Fibroblast of skin of abdomen (primary cell): ENCODE measurements at places on chromosomes 12 and 14.

GRCh38 chr14:104515811-104516780 is 63.5 kb upstream of the C14orf180 start:
- DNase-seq = no peak

DNA sequence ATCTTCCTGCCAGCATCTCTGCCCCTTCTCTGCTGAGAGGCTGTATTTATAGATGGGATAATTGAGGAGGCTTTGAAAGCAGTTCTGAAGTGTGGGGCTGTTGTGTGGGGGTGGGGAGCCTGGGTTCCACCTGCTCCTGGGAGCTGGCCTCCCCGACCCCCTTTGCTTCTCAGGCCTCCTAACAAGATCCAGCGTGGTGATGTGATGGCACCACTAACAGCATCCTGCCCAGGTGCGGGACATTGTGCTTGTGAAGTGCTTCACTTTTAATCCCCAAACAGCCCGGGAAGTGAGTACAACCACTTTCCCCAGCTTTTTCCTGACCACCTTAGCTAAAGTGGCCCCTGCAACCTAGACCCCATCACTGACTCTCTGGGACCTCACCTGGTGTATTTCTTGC is 95.1 kb upstream of the NRXN3 start:
- DNase-seq = no peak

GRCh38 chr14:45089813-45090212 is 5.9 kb downstream of the PRPF39 start:
- DNase-seq = peak; percentile 45

DNA sequence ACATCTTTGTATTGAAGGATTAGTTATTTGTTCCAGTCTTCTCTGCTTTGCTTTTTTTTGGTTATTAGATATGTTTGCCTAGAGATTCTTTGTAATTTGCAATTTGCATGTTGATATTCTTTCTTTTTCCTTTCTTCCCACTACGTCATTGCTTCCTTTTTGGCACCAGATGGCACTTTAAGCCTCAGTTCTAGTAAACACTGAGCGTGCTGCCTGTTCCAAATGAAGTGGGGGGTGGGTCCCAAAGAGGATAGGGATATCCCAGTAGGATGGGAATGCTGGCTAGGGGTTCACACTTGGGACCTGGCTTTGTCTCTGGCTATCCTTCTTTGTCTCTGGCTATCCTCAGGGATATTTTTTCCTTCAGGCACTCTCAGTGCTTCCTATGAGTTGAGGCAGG is 17.0 kb downstream of the EAPP start:
- DNase-seq = no peak

GRCh38 chr12:128969480-128970055 is 116.3 kb downstream of the GLT1D1 start:
- no peak for DNase-seq

DNA sequence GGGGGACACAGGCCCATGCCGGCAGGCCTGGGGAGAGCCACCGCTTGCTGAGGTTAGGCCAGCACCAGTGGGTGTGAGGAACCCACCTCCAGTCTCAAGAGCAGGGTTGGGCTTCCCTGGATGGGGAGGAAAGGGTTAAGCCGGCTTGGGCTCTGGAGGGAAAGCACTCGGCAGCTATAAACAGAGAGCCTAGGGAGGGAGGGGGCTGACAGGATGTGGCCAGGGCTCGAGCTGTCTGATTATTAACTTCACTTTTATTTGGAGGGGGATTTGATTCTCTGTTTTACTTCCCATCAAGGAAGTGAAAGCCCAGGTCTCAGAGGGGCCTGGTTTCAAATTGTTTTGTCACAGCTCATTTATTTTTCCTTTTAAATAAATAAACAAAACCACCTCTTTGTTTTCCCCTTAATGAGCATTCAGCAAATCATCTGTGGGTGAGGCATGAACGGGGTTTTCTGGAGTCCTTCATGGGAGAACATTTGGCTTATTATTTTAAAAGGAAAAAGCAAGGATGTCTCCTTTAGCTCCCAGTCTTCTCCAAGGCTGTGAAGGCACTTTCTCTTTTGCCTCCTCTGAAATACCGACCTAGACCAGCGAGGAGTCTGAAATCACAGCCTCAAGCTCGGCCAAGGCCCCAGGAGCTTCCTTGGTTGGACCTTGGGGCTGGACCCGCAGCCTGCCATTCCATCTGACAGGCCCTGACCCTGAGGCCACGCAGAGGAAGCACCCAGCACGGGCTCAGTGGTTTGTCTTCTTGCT is 21.9 kb upstream of the ZFP36L1 start:
- DNase-seq = peak; percentile 77

DNA sequence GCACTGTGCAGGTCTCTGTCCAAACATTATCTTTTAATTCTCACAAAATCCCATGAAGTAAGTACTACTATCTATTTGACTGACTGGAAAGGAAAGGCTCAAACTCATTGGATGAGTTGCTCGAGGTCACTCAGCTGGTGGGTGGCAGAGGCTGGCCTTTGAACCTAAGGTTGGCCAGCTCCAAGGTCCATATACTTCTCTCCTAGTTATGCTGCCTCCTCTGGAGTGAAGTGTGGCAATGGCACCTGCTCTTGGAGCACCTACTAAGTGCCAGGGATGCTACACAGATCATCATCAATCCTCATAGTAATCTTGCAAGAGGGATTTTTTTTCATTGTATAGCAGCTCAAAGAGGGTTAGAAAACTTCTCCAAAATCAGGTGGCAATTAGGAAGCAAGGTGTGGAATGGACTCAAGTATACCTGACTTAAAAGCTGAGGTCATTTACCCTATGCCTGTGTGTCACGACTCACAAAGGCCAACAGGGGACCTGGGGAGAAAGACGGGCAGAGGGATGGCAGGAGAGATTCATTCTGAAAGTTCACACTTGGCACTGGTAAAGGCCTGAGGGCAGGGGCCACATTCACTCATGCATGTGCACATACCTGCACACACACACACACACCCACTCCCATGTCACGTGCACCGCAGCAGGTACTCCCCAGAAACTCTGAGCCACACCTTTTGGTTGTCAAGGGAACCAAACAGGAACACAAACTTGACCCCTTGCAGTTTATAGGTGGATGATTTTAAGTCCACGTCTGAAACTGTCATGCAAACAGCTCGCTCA is 146.4 kb downstream of the FOXN3 start:
- DNase-seq = no peak

DNA sequence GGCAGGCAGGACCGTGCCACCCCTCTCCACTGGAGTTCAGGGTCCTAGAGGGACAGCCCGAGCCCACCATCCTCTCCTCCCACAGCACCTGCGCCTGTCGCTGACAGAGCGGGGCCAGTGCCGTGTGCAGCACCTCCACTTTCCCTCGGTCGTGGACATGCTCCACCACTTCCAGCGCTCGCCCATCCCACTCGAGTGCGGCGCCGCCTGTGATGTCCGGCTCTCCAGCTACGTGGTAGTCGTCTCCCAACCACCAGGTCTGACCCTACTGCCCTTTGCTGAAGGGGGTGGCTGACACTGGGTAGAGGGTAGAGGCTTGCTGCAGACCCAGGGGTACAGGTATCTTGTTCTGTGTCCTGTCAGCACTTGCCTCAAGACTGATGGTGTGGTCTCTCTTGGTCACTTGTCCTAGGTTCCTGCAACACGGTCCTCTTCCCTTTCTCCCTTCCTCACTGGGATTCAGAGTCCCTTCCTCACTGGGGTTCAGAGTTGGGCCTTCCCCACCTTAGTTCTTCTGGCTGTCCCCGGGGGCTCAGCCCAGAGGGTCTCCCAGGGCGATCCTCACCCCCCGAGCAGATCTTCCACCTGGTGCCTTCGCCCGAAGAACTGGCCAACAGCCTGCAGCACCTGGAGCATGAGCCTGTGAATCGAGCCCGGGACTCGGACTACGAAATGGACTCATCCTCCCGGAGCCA is 42.0 kb downstream of the SH2B3 start:
- no peak for DNase-seq

- DNase-seq = no peak
Observed at GRCh38 chr14:52042371-52043289, 26.2 kb downstream of the NID2 start.

DNA sequence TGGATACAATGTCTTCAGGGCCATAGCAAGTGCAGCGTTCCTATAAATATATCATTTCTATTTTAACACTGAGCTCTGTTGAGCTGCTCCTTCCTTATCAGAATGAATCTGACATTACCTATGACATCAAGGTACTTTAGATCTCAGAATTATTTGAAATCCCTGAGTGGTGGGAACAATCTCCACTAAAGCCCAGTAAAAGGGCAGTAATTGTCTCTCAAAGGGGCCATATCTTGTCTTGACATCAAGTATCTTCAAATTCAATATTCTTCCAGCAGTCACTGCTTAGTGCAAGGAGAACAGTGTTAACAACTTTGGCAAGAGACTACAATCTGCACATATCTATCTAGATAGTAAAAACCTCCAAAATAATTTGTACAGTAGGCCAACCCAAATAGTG is 21.7 kb upstream of the ST8SIA1 start:
- DNase-seq = no peak

DNA sequence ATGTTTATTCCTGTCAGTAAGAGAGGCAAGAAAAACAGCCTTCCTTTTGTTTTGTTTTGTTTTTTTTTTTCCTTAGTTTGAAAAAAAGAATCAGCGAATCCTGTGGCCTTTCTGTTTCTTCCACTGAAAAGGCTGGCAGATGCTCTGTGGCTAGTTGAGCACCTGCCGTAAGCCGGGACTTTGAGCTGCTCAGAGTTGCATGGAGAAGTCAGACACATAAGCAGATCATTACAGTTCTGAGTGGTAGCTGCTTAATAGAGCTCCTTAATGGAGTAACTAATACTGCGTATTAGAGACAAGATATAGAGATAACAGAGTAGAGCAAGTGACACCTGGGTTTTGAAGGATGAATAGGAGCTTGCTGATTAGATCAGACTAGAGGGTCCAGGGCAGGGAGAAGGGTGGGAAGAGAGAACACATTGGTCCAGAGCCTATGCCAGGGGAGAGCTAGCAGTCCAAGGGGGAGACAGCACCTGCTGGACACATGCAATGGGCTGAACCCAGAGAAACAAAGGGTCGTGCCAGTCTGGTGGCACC is 129.4 kb downstream of the TSPAN9 start:
- no peak for DNase-seq

DNA sequence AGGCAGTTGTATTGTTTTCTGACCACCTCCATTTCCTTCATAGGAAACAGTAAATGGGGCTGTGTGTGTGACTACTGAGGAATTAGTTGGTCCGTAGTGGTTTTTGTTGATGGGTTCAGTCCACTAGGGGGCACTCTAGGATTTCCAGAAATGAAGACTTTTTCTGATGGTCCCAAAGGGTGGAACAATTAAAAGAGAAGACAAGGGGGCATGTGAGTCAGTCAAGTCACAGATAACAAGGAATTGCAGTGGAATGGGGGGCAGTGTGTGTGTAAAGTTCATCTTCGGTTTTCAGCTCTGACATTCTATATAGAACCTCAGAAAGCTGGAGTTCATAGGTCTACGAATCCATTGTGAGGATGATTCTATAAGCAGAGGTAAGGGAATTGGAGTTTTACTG is 186.6 kb upstream of the OR4E1 start:
- DNase-seq = no peak

DNA sequence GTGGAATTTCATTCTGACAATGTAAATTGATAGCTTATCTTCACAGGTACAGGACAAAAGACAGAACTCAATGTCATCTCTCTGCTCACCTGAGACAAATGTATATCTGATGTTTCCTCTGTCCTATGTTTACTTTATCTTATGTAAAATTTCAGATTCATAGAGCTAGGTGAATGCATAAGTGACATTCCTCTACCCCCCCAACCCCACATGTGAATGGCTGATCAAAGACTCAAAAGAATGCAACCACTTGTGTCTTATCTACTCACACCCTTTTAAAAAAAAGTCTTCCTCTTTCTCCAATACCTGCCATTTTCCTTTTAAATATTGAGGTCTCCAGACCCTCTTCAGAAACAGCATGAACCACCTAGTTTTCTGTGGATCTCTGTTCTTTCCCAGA is 736.6 kb upstream of the SEL1L start:
- DNase-seq = no peak

DNA sequence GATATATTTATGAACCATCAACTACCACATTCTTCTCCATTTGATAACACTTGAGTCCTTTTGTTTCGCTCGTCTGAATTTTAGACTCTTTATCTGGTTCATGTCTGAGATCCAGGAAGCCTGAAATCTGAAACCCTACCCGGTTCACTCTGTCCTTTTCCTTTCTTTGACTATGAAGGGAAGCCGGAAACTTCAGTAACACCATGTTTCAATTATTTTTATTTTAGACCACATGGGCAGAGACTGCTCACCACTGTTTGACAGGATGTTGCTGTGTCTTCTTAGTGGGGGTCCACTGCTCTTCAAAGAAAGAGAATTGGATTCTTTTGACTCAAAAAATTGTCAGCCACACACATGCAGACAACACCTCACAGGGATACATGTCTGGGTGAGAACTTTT is 331.9 kb upstream of the FLRT2 start:
- peak; percentile 33 for DNase-seq

DNA sequence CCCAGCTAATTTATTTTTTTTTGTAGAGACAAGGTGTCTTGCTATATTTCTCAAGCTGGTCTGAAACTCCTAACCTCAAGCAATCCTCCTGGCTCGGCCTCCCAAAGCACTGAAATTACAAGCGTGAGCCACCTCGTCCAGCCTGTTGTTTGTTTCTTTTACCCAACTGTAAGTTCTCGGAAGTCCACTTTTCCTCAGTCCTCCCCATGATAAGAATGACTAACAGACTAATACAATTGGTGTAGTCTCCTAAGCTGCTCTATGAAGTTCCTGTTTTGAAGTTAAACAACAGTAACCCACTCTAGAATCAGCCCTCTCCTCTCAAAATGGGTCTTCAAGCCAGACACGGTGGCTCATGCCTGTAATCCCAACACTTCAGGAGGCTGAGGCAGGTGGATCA is 36.5 kb downstream of the HIGD1C start:
- DNase-seq = no peak

DNA sequence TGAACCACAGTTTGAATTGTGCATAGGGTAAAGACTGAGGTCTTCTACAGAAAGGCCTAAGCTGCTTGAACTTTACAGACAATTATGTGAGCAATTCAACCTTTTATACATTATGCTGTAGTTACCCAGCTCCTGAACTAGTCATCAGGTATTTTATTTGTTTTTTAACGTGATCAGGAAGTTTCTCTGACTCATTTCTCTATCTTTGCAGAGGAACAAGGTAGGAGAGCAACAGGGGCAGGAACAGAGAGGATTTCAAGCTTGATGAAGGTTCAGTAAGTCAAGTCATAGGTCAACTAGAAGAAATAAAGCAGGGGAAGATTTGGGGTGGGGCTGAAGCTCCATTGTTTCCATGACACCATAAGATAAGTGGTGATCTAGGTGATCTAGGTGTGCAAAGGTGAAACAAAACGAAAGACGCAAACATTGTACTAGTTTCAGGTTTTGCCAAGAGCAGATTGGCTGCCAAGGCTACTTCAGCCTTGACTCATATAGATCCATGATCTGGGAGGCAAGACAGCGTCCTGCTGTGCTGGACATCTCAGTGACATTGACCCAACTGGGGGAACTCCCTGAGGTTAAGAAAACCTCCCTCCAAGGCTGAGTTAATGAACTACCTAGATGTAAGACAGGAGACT is 198.1 kb downstream of the DAD1 start:
- DNase-seq = no peak

DNA sequence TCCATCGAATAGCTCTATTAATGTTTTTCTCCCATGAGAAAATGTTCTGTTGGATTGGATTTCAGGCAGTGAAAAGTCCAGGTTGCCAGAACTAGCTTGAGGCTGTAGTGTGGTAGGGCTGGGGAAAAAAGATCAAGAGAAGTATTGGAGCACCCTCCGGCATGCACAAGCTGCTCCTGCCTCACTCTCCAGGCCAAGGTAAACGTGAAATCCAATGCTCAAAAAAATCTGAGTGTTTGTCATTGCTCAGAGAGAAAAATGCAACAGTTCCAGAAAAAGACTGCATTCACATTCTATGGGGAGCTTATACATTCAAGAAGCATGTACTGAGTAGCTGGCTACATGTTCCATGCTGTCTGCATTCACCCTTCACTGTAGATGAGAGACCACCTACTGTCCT is 680.9 kb upstream of the TBX3 start:
- DNase-seq = no peak
